Stimulated activated CD4-positive, alpha-beta T cell treated with anti-CD3 and anti-CD28 coated beads, TNF-alpha, amount 100 ng/mL, for 1 hour (primary cell): ENCODE measurements at places on chromosomes 6 and 20.
A peak's percentile ranks its signal among the peaks of the same experiment; 100 is the strongest.

DNA sequence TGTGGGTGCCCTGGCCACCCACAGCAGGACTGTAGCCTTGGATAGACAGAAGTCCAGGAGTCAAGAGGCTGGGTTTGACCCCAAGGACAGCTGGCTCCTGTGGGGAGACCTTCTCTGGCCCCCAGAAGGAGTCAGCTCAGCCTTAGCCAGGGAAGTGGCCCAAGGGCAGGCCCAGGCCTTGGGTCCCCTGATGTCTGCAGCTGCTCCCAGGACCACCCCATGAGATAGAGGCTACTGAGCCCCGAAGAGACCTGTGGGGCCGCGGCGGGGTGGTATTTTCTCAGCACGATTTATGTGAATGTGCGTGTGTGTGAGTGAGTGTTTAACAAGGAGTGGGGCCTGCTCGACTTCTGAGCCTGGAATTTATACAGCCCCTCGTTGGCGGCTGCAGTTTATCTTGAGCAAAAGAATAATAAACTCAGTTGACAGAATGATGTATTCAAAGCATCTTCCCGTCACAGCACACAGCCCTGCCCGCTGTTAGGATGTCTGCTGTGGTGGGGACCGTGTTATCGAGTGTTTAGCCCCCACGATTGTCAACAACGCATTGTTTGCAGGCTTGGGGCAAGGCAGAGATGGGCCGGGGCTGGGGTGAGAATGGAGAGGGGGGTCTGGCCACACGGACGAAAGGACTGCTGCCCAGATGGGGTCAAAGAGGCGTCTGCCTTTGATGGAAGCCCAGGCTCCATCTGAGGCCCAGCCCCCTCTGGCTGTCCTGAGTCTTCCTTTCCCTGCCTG, 163.3 kb downstream of the VEGFA start:
- no peak for DNase-seq

DNA sequence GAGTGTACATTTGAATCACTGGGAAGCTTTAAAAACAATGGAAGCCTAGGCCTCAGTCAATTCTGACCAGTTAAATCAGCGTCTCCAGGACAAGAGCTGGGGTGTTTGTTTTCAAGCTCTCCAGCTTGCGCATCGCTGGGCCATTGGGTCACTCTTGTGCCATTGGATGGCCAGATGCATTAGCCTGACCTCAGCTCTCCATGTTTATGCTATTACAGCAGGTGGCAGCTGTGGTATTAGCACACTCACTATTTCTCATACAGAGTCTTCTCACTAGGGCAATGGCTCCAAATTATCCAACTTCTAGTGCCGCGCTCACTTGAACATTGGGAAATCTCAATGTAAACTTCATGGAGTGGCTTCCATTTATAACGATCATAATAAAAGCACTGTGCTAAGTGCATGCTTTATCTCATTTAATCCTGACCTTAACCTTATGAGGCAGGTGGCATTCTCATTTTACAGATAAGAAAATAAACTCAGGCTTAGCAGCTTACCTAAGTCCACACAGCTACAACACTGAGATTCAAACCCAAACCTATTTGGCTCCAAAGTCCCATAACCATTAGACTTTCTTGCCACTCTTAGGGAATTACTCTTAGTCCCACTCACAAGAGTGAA, 108.8 kb downstream of the PPP1R14C start:
- no peak for DNase-seq

GRCh38 chr6:98835149-98836024, 1.0 kb downstream of the POU3F2 start:
- DNase-seq: no peak

DNA sequence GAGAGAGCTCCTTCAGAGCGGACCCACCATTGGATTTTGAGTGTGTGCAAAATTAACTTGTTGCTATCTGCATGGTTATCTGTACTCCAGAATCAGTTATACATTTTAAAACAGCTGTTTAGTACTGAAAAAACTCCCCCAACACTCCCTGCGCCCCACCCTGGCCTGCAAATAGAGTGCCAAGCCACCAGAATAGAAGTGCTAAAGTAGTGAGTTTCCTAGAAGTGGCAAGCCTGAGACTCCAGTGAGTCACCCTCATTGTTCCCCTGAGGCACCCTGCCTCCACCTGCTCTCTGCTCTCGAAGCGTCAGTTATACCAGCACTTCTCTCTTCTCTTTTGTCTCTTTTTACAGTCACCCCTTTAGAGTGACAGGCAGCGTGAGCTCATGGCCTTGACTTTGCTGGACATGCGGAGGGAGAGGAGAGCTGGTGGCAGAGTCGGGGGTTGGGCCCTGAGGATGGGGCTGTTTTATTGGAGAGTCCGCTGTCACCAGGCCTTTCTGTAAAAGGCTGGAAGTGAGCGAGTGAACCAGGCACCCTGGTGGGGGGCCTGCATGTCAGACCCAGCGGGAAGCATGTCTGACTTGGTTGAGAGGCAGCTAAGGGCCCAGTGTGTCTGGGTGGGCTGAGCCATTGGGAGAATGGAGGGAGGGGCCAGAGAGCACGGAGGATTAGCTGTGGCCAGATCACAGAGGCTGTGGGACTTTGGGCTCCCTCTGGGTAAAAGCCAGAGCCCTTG, 10.4 kb downstream of the IGF2R start:
- DNase-seq: peak; percentile 39

DNA sequence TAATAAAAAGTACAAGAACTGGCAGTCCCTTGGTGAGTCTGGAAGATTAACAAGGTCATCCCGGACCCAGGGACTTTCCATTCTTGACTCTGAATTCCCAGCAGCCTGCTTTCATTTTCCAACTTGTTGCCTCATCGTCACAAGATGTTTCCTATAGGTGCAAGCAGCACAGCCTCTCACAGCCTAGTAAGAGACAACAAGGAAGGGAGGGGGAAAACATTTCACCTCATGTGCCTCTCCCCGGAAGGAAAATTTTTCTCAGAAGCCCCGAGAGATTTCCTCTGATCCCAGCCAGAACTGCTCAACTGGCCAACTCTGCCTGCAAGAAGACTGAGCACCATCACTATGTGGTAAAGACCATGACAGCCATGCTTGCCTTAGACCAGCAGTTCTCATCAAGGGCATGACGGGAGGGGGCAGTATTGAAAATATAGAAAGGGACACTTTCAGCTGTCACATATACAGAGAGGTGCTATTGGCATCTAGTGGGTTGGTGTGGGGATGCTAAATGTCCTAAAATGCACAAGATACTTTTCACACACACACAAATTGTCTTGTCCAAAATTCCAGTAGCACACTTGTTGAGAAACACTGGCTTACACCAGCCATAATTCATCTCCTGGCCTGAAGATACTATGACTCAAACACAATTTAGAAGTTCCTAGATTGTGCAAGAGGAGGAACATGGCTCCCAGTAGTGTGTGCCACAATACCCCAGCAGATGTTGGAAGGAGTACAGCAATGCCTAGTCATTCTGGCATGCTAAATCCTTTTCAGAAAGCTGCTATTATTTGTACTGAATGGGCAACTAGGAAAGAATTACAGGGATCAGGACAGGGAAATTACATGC, 10.8 kb upstream of the WTAP start:
- no peak for DNase-seq

- DNase-seq: no peak
These were observed 636.1 kb downstream of the KIF16B start for GRCh38 chr20:15937179-15937578.

DNA sequence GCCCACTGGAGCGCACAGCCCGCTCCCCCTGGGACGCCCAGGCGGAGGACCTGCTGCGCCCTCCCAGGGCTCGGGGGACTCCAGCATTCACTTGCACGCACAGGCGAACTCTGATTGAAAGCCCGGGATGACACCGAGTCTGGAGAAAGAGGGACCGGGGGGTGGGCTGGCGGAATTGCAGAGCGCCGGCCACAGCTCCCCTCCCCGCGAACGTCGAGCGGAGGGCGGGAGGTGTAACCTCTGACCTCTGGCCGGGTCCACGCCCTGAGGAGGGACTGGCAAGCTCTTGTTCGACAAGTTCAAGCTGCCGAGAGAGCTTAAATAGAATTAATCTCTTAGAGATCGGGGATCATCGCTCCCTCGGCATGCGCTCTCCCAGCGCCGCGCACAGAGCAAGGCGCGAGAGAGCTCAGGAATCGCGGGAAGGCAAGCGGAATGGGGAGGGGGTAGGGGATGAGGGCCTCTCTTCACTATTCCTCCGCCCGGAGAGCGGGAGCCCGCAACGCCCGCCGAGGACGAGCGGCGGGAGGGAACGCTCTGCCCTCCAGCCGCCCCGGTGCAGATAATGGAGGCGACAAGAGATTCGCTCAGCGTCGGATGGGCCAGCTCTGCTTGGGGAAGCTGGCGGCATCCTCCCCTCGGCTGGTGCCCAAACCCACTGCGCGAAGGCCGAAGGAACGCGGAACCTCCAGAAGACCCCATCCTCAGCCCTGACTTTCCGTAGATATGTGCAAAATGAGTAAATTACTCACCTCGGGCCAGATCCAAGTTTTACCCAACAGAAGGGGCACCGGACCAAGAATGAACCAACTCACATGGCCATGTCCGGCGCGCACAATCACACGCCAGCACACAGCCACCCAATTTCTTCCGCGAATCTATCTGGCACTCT, 761 bp upstream of the NR2E1 start:
- no peak for DNase-seq
